M059J (cell line): ENCODE measurements at places on chromosomes 13 and 19.

DNA sequence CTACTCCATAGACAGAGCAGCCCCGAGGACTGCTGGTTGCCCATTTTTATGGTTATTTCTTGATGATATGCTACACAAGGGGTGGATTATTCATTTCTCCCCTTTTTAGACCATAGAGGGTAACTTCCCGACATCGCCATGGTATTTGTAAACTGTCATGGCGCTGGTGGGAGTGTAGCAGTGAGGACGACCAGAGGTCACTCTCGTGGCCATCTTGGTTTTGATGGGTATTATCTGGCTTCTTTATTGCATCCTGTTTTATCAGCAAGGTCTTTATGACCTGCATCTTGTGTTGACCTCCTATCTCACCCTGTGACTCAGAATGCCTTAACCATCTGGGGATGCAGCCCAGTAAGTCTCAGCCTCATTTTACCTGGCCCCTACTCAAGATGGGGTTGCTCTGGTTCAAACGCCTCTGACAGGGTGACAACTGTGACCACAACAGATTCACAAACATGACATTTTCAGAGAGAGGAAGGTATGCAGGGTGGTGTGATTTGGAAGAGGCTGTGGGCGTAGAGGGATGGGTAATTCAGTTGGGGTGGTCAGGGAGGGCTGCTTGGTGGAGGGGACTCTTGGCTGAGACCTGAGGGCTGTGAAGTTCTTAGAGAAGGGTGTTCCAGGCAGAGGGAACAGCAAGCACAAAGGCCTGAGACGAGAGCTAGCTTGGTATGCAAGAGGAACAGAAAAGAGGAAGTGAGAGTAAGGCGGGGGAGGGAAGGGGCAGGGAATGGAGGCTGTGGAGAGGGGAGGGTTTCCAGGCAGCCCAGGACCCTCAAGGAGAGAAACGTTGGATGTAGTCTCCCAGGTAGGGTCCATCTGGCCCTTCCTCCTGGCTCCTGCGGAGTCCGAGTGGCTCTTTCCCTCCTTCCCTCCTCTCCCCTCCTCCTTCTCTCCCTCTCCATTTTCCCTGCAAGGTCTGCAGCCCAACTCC, 23.5 kb downstream of the FAM187B start:
- DNase-seq = no peak

- DNase-seq = no peak
Measured at GRCh38 chr13:98181111-98181815, 4.2 kb upstream of the RNF113B start.

GRCh38 chr19:2774083-2774679, 8.9 kb downstream of the SGTA start:
- no peak for DNase-seq

DNA sequence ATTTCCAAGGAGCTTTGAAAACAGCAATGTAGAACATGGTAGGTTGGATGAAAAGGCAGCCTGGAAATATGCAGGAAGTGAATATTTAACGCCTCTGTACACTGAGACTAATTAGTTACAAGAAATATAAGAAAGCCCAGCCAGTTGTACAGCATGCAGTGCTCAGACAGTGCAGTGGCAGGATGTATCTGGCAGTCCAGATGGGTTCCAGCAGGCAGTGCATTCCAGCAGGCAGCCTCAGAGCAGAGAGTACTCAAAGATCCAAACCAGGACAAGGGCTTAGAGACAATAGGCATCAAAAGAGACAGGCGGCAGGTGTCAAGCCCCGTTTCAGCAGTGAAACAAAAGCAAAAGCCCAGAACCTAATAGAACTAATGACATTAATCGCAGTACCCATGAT, 2776.3 kb downstream of the PCDH9 start:
- no peak for DNase-seq

GRCh38 chr19:4704317-4704673, 19.3 kb downstream of the DPP9 start:
- no peak for DNase-seq

- DNase-seq = peak; percentile 39
Measured at GRCh38 chr13:74129500-74130191, 4.6 kb downstream of the KLF12 start.

DNA sequence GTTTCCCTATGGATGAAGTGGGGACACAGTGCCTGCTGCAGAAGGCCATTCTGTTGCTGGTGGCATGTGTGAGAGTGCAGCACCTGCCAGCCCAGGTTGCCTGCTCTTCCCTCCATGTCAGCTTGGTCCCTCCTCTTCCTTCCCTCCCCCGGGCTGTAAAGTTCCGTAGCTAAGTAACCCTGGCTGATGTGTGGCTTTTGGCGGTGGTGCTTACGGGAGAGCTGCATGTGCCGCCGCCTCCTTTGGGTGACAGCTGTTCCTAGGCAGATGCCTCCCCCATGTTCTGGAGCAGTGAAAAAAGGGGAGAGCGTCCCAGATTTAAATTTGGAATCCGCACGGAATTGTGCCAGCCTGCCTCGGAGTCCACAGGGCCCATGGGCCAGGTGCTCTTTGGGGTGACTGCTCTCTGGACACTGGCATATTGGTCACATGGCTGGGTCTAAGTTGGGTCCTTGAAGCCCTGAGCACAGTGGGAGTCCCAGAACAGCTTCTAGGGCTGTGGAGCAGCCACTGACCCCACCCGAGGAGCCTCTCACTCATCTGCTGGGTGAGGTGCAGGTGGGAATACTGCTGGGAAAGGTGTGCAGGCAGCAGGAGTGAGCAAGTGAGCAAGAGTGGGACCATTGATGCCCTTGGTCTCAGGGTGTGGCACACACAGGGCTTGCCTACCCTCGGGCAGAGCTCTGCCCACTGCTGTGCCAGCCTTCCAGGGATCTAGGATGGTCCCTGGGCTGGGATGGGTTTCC, 33.1 kb upstream of the ZNF536 start:
- DNase-seq = no peak

DNA sequence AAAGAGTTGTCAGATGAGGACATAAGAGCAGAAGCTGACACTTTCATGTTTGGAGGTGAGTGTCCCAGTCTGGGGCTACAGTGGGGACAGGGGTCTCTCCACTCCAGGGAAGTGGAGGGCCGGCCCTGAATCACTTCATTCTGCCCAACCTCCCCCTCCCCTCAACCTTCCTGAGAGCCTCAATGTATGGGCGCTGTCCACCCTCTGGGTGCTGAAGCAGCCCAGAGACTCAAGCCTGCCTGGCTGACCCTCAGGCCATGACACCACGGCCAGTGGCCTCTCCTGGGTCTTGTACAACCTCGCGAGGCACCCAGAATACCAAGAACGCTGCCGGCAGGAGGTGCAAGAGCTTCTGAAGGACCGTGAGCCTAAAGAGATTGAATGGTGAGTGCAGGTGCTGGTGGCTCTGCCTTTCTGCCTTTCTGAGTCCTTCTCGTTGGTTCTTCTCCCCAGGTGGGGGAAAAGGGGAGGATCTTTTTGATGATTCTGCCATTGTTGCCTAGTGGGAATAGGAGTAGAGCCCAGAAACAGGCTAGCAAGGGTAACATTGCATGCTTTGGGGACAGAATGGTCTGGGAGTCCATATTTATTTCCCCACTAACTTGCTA, 8.8 kb downstream of the CYP4F8 start:
- no peak for DNase-seq

DNA sequence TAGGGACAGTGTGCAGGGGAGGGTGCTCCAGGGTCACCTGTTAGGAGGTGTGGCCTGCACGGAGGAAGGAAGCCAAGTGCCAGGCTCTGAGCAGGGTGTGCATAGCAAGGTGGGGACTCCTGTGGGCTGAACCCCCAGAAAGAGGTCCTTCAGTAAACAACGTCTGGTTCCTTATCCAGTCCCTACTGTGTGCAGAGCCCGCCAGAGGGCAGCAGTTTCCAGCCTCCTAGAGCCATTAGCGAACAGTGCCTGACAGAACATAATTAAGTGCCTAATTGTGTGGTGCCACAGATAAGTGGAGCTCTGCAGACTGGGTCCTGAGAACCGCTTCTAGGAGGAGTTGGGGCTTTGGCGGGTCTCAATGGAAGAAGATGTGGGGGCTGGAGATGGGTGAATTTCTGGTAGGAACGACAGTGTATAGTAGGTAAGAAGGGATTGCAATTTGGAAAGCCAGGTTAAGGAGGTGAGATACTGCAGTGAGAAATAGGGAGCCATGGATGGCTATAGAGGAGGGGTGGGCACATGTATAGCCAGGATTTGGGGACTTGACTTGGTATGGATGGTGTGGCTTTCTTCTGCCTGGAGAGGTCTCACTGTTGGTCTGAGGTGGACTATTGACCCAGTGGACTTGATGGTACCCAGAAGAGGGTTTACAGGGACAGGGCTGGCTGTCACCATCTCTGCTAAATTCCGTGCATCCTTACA, 323.1 kb downstream of the ZNF536 start:
- DNase-seq = peak; percentile 11

- no peak for DNase-seq
Measured at GRCh38 chr19:46737298-46737654, 8.6 kb upstream of the FKRP start.

- peak; percentile 43 for DNase-seq
Measured at GRCh38 chr19:51246164-51246552, 4.7 kb upstream of the SIGLECL1 start.

GRCh38 chr19:18450021-18450930, 12.3 kb upstream of the ISYNA1 start:
- DNase-seq = no peak

DNA sequence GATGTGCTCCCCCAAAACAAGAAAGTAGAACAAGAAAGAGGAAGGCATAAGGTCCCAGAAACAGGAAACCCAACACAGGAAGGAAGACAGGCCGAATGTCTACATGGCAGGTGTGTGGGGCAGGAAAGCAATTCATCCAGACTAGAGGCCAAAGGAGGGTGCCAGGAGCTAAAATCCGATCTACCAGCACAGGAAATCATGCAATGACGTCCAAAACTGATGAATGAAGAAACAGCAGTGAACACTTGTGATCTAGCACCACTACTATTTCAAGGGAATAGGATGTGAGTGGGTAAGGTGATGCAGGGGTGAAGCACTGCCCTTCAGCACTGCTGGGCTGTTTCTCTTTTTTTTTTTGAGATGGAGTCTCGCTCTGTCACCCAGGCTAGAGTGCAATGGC, 59.1 kb downstream of the DOCK9 start:
- DNase-seq = no peak

- DNase-seq = no peak
Measured at GRCh38 chr13:110285991-110286832, 20.7 kb downstream of the COL4A1 start.

DNA sequence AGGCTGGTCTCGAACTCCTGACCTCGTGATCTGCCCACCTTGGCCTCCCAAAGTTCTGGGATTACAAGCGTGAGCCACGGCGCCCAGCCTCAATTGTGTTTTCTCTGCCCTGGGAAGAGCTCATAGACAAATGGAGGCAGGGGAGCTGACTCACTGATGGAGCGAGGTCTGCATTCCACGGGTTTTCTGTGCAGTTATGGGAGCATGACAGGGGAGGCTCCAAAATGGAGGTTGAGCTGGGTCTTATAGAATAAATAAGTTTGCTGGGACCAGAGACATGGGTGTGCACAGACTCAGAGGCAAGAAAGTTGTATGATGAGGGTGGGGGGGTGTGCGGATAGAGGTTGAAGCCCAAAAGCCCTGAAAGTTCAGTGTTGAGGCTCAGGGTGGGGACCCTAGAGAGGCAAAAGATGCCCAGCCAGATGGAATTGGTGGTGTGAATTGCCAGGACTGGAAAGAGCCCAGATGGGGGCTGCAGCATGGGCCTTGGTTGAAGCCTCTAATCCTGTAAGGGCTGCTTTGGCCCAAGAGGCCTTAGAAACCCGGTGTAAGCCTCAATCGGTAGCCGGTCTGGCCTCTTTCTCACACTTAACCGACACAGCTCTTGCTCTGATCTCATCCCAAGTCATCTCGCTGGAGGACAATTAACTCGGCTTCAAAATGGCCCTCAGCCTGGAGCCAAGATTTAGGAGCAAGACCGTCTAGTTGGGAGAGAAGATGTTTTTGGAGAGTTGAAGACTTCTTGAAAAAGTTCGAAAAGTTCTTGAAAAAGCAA, 1.9 kb downstream of the TPM4 start:
- DNase-seq = peak; percentile 85

GRCh38 chr13:104691767-104692467, 1625.7 kb upstream of the SLC10A2 start:
- no peak for DNase-seq

DNA sequence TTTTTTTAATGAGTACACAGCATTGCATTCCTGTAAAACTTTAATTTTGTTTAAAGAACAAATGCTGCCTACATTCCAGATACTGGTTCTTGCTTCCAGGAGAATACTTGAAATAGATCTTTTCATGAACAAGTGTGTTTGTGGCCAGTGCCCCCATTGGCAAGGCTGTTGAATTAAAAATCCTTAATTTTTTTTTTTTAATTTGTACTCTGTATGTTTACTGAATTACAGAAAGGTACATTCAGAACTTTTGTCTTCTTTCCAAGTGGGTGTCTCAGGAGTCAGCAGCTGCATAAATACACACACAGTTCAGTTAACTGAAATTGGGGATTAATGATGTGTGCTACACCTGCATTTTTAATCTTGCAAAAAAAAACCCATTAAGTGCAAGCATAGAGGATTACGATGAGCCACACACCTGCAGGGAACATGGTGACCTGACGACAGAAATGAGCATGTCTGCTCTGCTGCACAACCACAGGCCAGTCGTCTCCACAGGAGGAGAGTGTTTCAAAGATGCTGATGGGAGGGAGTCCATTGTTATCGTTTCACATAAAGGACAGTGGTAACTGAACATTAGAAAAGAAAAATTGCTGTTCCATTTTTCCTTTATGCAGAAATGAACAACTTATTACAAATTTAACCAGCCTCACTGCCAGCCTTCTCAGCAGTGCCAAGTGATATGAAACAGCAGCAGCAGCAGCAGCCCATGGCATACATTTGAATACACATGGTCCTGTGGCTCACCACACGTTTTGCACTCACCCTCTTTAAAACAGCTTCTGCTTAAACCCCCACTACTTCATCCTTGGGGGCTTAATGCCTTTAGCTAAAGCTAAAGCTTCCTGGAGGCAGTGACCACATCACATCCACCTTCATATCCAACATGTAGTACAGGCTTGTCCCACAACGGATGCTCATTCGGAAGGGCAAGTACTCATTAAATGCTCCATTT, 72.3 kb upstream of the RFC3 start:
- DNase-seq = no peak

DNA sequence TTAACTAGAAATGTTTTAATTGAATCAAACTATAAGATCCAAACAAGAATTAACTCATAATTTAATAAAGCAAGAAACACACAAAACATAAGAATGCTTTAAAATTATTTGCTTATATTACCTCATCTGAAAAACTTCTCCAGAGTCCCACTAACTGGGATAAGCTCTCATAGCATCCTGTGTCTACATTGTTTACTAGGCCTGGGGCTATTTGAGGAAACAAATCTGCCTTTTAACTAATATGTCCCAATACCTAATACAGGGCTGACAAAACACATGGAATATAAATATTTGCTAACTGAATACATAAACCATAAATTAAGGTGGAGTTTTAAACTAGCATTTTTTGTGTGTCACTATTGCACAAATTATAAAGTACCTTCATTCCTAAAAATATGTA, 1399.8 kb upstream of the SLC10A2 start:
- peak; percentile 56 for DNase-seq
